ENCODE measurements at places on chromosomes 2 and 18.

DNA sequence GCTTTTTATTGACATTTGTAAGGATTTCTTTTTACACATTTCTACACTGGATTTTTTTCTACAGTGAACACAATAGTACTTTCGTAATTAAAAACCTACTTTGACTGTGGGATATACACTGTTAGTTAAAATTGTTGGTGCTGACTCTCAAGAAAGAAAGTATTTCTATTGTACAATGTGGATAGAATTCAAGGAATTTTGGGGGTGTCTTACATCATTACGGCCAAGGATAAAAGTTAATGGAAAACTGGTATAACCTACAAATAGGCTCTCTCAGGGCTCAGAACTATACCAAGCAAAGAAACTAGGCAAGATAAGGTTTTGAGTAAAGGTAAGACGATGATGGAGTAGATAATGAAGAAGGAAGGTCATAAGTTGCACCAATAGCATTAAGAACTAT lies 198.4 kb upstream of the PARD3B start:
- no peak for DNase-seq

- no peak for DNase-seq
These were observed 458.7 kb upstream of the HNRNPA3 start for GRCh38 chr2:176753752-176754474.

DNA sequence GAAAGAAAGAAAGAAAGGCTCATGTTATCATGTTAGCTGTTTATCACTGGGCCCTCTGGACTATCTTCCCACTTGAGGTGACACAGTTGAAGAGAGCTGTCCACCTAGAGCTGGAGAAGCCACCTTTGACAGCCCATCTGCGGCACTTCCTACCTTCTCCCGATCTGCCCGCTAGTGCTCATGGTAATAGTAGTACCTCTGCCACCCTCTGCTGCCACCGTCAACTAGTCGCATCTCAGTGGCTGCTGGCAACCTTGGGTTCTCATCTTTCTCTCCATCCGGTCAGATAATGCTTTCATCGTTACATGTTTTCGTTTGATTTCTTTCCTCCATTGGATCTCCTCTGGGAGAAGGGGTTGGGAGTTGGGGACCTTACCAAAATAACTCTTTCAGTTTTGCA lies 63.2 kb upstream of the COPS8 start:
- no peak for DNase-seq

- no peak for DNase-seq
These were observed 80.2 kb upstream of the BCL11A start for GRCh38 chr2:60633615-60634014.

DNA sequence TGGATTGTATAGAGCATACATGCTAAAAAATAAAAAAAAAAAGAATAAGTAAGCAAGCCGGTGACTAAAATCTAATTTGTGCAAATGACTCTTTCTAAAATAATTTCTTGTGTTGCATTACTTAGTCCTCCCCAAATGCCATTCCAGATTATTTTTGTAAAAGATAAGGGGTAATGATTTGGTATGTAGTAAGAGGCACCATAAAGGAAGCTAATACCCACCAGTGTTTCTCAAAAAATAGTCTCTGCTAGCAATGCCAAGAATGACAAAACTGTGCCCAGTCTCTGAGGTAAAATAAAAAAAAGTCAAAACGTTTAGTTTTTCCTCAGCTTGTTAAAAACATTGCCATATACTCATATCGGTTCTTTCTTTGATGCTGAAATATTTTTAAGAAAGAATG lies 2.7 kb downstream of the METTL5 start:
- DNase-seq = no peak

DNA sequence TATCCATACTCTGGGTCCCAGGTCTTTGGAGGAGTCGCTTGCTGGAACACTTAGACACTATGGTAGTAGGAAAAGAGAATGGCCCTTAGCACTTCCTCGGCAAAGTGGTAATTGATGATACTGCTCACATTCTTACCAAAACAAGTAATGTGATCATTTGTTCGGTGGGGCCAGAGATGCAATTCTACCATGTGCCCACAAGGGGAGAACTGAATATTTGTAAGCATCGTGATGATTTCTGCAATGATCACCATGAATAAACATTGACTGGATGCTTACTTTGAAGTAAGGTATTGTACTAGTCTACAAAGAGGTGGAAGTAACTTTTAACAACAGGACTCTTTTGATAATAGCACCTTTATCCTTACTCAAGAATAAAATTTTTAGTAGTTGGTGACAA lies 109.7 kb downstream of the CD8B2 start:
- DNase-seq = no peak

- no peak for DNase-seq
These were observed 283.9 kb upstream of the CRIM1 start for GRCh38 chr2:36071698-36072097.

- no peak for DNase-seq
These were observed 179.4 kb downstream of the INHBB start for GRCh38 chr2:120525056-120526046.

- no peak for DNase-seq
These were observed 175.4 kb downstream of the ANTXR1 start for GRCh38 chr2:69188182-69188900.

DNA sequence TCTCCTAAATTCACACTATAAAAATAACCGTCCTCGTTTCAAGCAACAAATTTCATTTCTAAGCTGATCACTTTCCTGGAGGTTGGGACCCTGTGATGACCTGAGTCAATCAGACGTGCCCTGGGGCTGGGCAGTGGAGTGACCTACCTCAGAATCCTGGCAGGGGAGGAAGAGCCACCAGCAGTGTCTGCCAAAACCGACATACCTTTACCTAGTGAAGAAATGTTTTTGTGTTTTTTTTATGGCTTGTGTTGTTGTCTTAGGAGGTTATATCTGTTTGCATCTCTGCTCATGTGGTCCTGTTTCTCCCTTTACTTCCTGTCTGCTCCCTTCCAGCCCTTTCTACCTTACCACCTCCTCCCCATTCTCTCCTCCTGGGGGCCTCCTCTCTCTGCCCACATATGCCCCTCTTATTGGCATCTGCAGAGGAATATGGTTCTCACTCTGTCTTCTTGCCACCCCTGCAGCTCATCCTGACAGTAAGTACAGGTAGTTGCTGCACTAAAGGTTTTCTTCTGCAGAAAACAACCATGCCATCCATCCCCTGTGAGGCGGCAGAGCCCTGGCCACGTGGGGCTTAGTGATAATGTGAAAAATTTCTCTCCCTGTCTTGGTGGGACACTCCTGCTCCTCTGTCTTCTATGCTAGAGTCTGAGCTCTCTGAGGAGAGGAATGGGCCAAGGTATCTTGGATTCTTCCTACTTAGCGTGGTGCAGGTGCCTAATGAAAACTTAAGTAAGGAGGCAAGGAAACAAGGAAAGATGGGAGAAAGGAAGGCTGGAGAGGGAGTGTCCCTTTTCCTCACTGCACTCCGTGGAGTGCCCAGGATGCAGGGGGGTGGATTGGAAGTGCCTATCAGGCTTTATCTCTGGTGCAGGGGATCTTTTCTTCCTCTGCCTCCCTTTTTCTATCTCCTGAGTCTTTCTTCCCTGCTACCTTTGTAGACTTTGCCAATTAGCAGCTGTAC lies 15.4 kb downstream of the ACOXL start:
- no peak for DNase-seq

DNA sequence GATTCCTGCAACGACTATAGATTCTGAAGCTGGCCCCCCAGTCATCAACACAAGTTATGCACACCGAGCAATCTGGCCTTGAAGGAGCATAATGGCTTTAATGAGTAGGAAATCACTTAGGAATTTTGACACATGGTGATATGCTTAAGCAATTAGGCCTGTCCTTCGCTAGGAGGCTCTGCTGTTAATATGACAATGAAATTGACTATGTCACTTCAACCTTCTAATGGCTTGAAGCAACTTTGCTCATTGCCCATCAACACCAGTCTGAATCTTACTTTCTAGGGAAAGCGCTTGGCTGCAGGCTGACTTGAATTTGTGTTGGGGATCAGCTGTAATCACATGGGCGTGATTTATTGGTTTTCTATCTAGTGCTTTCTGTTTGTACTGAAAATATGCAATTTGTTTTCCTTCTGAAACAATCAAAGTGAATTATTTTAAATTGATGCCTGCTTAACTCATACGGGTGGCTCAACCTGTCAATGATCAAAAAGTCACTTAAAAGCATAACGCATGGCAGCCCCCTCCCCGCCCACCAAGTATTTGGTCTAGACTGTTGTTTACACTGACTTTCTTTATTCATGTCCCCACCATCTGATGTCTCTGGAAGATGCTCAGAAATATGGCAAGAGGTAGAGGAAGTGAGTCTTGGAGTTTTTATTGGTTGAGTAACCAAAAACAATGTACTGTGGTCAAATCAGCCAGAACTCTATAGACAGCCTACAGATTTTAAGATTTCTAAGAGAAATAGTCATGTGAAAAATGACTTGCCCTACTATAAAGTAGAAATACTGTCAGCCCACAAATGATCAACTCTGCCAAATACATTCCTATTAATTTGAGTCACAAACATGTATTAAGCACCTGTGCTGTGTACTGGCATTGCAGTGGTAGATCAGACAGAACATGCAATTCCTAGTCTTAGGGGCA lies 344.9 kb downstream of the RBM43 start:
- no peak for DNase-seq

GRCh38 chr2:222941510-222942032 lies 80.7 kb downstream of the ACSL3 start:
- no peak for DNase-seq

DNA sequence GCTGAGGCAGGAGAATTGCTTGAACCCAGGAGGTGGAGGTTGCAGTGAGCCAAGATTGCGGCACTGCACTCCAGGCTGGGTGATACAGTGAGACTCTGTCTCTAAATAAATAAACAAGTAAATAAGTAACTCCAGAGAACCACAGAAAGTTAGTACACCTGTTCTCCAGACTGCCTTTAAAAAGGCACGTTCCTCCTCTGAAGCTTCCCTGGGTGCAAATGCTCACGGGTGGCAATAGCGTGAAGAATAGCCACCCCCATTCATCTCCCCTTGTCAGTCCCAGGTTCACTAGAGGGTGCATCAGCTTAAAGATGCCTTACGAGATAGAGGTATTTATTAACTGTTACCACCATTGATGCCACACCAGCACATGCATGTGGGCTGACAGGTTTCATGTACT lies 64.3 kb upstream of the RTN4 start:
- DNase-seq = no peak

GRCh38 chr2:28326469-28326805 lies 66.2 kb upstream of the FOSL2 start:
- no peak for DNase-seq

DNA sequence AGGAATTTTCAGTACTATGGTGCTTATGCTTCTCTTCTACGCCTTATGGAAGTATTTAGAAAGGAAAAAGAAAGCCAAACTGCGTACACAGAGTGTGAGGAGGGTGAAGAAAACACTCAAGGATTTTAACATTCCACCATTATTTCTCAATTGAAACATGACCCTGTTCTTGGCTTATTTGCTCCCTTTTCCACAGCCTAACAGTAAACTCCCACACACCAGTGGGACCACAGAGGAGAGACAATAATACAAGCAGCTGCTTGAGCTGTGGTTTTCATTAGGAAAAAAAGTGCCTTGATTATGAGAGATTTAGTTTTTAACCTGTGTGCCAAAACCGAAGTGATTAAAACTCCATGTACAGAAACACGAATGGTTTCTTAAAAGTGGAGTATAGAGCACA lies 134.3 kb downstream of the MEP1B start:
- no peak for DNase-seq

DNA sequence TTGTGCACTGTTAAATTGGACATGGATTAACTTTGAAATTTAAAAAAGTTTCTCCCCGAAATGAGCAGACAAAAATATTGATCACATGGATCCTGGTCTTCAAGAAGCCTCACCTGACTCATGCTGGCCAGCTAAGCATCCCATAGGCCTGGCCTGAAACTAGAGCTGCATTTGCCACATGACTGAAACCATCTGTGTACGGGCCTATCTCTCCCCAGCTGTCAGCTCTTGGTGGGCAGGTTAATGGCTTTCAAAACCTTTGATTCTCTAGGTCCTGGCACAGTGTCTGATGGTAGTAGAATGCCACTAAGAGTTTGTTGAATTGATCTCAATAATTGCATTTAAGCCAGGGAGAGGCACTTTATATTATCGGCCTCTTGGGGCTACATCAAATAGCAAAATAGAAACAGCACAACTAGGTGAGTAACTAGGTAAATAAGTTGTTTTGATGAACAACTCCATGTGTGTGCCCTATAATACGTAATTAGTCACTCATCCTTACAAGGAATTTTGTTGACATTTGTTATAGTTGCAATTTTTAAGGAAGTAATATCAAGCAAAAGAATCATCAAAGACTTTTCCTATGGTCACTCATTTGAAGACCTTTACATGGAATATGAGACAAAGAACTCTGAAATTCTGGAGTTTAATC lies 251.1 kb downstream of the SP3 start:
- no peak for DNase-seq

- DNase-seq = no peak
These were observed 473.0 kb downstream of the SOX11 start for GRCh38 chr2:6164986-6165747.

- DNase-seq = no peak
These were observed 3.3 kb upstream of the PROC start for GRCh38 chr2:127414638-127415592.

GRCh38 chr2:7010391-7011054 lies 93.3 kb downstream of the RNF144A start:
- no peak for DNase-seq

DNA sequence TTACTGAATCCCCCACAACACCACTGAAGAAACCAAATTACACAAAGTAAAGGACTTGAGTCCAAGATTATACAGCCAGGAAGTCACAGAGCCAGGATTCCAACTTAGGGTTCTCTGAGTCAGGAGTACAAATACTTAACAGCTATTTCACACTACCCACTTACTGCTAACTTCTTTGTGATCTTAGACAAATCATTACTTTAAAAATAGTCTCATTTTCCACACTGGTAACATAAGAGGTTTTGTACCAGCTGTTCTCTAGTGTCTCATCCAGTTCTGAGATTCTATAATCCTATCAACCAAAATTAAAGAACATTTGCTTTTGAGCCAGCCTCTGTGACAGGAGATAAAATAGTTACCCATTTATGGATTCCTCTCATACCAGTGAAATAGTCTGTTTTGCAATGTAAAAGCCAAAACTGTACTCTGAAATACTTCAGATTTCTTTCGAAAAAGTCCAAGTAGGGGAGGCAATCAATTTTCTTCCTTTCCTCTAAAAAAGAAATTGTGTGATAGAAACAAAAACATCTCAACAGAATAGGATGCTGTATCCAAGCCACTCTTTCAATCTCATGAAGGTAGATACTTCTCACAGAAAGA lies 157.6 kb downstream of the LRATD1 start:
- DNase-seq = no peak

- DNase-seq = no peak
These were observed 113.4 kb downstream of the EIPR1 start for GRCh38 chr2:3264010-3264744.

GRCh38 chr18:6401687-6402086 lies 13.0 kb downstream of the L3MBTL4 start:
- no peak for DNase-seq

- peak; percentile 30 for DNase-seq
These were observed 10.3 kb upstream of the ATOH8 start for GRCh38 chr2:85743304-85743978.
